ENCODE measurements at places on chromosomes 4 and X.

GRCh38 chr4:97396097-97396496, 747.2 kb downstream of the STPG2 start:
- DNase-seq = no peak

- DNase-seq = no peak
These were observed 379.8 kb downstream of the ZNF674 start for GRCh38 chrX:46165411-46165810.

GRCh38 chrX:53571494-53571893, 115.0 kb downstream of the HUWE1 start:
- DNase-seq = no peak

GRCh38 chr4:114487101-114487500, 111.5 kb upstream of the UGT8 start:
- DNase-seq = no peak

- no peak for DNase-seq
These were observed 77.5 kb downstream of the MAGED4 start for GRCh38 chrX:52262195-52262546.

DNA sequence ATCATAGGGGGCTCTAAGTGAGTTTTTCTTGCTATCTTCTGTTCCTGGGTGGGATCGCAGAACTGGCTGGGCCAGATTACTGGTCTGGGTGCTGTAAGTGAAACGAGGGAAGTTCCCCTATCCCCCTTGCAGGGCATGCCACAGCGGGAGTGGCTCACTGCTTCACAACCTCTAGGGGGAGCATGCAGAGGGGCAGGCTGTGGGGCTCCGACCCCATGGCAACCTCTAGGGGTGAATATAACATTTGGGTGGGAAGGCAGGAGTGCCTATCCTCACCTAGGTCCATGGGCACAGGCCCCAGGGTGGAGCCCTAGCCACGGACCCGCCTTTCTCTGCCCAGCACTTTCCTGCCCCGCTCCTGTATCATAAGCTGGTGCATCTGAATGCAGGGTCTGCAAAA, 1.7 kb upstream of the RRAGB start:
- no peak for DNase-seq

DNA sequence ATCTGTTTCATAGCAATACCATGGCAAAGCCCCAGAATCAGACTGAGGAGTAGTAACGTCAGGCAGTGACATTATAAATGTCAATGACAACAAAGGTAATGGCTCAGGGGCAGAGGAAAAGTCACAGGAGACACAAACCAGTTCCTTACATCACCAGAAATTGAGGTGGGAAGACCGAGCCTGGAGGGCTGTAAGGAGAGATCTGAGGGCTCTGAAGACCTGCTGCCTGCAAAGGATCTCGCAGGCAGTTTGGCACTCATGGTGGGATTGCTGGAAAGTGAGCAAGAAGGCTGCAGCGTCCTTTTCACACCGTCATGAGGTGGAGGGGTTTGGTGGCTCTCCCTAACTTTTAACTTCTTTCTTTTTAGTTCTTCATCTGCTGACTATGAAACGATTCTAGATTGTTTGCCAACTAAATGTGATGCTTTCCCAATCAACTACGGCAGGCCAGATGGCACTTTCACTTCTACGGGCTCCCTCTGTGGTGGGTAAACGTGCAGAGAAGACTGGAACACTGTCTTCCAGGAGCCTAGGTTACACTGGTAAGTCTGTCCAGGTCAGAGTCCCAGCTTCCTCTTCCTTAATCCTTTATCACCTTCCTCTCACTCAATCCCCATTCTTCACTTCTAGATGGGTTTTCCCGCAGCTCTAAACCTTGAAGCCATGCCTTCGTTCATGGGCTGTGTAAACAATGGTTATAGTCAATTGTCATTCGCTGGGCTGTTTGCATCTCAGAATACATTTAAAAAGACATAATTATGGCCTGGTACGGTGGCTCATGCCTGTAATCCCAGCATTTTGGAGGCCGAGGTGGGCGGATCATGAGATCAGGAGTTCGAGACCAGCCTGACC, 58.2 kb downstream of the TBC1D9 start:
- no peak for DNase-seq

- DNase-seq = no peak
These were observed 159.5 kb upstream of the FAT4 start for GRCh38 chr4:125155251-125155650.

DNA sequence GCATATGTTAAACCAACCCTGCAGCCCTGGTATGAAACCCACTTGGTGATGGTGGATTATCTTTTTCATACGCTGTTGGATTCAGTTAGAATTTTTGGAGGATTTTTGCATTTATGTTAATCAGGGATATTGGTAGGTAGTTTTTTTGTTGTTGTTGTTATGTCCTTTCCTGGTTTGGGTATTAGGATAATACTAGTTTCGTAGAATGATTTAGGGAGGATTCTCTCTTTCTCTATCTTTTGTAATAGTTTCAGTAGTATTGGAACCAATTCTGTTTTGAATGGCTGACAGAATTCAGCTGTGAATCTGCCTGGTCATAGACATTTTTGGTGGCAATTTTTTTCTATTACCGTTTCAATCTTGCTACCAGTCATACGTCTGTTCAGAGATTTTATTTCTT, 305.4 kb downstream of the IDS start:
- no peak for DNase-seq

DNA sequence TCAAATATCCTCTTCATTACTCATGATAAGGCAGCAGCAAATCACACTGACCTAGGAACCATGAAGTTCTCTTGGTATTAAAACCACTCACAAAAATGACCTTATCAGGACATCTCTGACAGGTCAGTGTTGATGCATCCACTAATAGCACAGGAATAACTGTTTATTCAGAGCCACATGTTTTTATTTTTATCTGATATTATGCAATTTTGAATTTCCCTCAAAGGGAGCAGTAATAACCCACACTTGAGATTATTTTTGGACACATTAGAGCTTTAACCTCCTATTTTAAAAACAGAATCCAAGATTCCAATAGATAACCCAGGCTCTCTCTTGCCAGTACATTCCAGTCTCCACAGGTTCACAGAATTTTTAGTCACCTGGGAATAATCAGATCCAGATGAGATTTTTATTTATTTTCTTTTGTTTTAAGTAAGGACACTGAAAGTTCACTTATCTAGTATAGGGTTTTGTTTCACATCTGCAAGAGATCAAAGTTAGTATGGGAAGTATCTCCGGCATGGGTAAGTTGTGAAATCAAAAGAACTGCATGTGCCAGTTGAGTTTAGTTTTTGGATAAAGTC, 36.3 kb upstream of the MYOZ2 start:
- DNase-seq = no peak

DNA sequence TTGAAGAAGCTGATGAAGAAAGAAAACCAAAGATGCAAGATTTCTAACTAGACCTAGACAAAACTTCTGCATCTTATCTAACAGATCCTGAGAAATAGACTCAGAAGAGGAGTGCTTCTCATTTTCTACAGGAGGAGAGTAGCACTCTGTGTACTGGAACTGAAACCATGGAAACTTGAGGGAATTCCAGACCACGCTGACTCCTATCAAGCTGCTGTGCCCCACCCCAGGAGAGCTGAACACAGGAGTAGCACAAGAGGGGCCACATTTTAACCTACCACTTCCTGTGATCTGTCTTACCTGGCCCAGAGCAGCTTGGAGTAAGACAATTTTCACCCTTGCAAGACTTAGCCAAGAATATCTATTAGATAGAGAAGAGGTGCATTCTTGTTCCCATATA, 248.9 kb downstream of the SCFD2 start:
- DNase-seq = no peak

GRCh38 chr4:55447831-55448230, 52.1 kb downstream of the TMEM165 start:
- DNase-seq = no peak

- no peak for DNase-seq
These were observed 25.8 kb downstream of the RTL9 start for GRCh38 chrX:110384490-110384889.

GRCh38 chr4:150986085-150986484, 29.0 kb downstream of the LRBA start:
- DNase-seq = no peak

- DNase-seq = no peak
These were observed 55.5 kb downstream of the VCX3B start for GRCh38 chrX:8520178-8520577.

GRCh38 chr4:15779306-15779705, 1.2 kb downstream of the CD38 start:
- DNase-seq = no peak

DNA sequence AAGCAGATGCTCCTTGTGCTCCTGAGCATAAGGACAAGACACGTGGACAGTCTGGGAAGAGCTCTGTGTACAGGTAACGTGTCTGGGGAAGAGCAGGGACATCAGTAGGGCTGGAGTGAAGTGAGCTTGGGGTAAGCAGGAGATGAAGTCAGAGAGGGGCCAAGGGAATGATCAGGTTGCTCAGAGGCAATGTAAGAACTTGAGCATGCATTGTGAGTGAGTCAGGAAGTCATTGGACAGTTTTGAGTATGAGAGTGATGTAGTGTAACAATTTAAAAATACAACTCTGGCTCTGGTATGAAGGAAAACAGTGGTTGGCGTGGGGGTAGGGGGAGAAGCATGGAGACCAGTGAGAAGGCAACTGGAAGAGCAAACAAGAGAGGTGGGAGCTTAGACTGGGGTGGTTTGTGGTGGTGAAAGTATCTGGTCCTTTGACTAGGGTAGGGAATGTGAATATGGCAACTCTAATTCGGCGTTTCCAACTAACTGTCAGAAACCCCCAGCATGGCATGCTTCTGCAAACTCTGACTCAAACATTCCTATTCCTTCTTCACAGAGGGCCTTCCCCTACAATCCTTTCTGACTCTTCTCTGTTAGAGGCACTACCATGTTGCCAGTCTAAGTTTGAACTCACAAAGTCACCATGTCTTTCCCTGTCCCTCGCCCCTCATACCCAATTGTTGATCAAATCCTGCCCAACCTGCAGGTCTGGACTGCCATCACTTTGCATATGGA, 57.2 kb downstream of the STBD1 start:
- DNase-seq = no peak
